ENCODE measurements at places on chromosomes 4 and X.

- DNase-seq = no peak
Observed at GRCh38 chr4:115515366-115515765, 401.9 kb upstream of the NDST4 start.

DNA sequence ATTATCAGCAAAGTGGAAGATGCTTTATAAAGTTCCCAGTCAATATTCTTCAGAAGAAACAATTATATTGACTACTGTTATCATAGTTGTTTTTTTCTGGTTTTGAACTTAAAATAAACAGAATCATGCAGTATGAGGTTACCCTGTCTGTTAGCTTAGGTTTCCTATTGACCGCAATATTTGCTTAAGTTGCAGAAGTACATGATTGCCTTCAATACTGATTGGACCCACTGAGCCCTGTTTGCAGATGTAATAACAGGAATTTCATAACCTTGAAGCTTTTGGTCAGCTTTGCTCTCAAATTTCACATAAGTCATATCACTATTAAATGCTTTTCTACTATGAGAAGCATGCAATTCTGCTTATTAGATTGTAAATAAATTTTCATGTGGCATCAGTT lies 229.1 kb upstream of the FSTL5 start:
- no peak for DNase-seq

- DNase-seq = no peak
Observed at GRCh38 chr4:38464328-38464727, 199.7 kb upstream of the KLF3 start.

GRCh38 chr4:184097241-184097605 lies 120.5 kb downstream of the ENPP6 start:
- no peak for DNase-seq

DNA sequence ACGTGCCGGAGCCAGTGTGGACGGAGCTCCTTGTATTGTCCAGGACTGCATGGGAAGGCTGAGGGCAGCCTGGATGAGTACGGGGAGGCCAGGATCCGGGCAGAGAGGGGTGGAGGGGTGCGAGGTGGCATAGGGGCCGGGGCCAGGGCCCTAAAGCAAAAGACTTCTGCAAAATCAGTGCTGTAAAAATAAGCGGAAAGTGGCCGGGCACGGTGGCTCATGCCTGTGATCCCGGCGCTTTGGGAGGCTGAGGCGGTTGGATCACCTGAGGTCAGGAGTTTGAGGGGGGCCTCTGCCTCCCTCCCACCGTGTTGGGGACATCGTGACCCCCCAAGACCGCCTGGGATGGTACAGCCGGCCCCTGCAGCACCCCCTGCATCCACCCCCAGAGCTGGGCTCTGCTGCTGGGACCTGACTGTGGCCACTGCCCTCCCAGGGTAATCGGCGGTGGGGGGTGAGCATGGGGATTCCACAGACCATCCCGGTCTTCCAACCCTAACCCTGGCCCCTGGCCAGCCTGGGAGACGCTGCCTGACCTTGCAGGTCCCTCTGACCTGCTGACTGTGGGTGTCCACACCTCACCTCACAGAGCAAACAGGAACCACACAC lies 23.4 kb upstream of the PLCXD1 start:
- no peak for DNase-seq

GRCh38 chrX:70398899-70399298 lies 24.2 kb upstream of the GDPD2 start:
- DNase-seq = no peak

DNA sequence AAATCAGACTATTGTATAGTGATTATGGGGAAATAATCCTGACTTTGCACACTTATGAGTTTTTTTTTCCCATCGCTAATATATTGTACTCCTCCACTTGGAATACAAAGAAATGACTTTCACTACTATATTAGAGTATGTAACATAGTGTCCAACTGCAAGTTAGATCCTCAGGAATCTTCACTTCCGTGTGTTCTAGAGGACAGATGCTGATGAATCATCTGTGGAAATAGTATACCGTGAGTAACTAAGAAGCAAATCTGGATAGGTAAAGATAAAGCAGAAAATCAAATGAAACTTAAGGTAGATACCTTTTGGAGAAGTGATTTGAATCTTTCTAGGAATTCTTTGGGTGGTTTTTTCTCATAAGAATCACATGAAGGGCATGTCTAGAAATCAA lies 8.3 kb downstream of the IL21 start:
- DNase-seq = no peak

DNA sequence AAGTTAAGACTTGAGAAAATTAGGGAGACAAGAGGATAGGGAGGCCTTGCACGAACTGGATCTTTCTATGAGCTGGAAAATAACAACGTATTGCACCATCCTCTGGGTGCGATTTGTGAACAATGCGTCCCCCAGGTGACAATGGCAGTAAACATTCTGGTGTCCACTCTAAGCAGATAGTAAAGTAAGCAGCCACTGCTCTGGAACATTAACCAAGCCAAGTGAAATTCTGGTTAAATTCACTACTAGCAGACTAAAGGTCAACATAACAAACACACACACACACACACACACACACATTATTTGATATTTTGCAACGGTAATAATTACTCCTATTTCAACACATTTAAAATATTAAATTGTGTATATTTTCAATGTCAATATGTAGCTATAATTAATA lies 242.2 kb upstream of the DCAF8L1 start:
- no peak for DNase-seq

DNA sequence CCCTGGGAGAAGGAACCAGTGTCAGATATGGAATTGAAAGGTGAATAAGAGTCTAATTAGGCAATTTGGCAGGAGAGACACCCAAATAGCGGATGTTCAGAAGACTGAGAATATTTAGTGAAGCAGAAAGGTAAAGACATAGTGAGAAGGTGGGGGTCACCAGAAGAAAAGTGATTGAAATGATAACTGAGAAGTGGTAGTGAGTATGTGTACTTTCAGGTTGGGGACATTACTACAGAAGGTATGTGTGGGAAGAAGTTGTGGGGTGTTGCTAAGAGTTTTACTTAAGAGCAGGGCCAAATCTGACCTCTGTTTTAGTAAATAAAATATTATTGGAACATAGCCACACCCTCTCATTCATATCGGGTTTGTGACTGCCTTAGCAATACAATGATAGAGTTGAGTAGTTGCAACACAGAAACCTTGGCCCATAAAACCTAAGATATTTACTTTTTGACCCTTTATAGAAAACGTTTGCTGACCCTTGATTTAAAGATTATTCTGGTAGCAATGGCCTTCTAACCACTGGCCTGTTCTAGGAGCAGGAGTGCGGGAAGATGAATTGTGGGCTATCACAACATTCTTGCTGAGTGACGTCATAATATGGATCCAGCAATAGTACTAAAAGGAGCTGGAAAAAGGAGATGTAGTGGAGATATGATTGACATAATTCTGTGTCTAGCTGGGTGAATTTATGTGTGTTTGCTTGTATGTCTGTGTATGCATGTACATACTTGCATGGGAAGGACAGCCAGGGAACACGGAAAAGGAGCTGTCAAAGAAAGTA lies 115.3 kb downstream of the HS3ST1 start:
- no peak for DNase-seq

DNA sequence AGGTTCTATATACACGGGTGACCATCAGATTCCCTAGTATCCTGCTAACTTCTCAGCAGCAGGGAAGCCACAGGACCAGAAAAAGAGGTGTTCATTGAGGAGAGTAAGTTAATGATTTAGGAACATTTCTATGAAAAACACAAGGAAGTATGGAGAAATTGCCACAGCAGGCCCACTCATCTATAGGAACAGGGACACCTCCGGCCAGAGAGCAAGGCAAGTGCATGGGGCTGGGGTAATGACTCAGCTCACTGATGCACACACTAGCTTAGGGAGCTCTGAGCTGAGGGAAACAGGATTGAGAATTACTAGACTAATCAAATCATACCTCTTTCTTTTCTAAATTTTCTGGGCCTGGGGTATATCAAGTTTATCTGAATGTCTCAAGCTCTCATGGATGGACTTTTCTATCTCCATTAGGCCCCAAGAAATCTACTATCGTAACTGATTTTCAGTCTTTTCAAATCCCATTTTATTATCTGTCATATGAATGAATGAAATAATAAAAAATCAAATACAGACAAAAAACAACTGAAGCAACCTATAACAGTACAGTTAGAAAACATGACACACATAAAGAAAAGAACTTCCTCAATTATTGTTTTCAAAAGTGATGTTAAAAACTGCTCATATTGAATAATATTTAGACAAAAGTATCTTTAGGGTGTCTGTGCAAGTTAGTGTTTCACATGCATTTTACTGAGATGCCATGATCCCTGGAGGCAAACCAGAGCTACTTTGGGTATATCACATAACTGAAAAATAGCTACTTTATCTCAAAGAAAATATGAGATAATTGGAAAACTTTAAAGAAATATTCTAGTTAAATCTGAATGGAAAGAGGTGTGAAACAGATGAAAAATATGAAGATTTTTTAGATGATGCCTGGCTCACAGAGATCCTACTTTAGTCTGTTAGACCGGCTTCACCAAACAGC lies 89.8 kb downstream of the FBXO8 start:
- no peak for DNase-seq

DNA sequence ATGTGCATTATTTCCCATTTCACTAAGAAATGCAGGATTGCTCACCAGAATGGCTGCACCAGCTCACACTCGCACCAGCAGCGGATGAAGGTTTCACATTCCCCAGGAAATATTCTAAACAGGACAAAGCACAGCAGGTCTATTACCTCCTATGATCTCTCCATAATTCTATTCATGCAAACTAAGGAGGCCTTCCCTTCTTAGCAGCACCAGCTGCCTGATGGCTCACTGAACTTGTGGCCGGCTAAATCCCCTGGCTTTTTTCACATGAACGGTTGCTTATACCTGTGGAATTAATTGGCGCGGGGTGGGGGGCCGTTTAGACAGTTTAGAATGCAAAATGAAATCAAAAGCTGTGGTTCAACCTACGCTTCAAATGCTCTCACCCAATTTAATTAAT lies 73.5 kb upstream of the SRD5A3 start:
- DNase-seq = no peak

- DNase-seq = no peak
Observed at GRCh38 chr4:86530183-86530582, 63.9 kb upstream of the PTPN13 start.

DNA sequence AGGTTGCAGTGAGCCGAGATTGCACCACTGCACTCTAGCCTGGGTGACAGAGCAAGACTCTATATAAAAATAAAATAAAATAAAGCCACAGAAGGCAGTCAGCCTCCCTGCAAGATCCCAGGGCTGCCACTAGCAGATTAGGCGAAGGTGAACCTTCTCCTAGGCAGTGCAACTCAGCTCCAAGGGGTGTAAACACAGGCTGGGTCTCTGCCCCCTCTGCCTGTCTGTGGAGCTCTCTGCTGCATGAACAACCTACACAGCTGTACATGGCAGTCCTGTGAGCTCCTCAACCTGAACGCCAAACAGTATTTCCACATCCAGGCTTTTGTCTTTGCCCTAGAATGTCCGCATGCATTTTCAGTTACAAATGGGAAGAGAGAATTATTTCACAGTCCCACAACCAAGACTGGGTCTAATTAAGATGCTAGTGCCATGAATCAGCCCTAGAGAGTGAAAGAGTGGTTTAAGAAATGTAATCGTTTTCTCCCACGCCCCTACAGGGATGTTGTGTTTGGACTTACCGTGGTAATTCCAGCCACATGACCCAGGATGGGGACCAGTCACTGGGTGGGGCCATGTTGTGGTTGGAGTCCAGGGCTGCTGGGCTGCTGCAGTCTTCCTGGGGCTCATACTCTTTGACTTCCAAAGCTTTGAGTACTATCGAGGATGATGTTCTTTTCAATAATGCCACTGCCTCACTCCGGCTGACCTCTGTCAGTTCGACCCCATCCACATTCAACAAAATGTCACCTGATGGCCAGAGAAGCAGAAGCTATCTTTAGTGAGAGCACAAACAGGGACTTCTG lies 99.0 kb downstream of the FIP1L1 start:
- DNase-seq = no peak

DNA sequence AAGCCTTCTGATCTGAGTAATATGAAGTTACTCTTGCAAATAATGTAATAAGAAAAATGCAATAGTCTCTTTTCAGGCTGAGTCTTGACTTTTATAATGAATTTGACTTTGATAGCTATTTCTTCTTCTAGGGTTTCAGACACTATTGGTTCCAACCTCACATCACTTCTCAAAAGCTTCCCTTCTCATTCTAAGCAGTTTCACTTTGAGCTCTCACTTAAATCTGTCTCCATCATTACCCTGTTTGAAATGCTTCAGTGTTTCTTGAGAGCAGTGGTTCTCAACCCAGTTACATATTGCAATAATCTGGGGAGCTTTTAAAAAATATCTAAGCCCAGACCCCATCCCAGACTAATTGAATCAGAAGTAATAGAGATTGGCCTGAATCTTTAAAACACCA lies 40.5 kb upstream of the BMP2K start:
- no peak for DNase-seq

- no peak for DNase-seq
Observed at GRCh38 chr4:138473339-138473738, 231.2 kb upstream of the SLC7A11 start.

GRCh38 chr4:87153078-87153870 lies 67.1 kb downstream of the KLHL8 start:
- DNase-seq = no peak

GRCh38 chrX:149490100-149490499 lies 15.0 kb downstream of the IDS start:
- DNase-seq = no peak

Measured in hematopoietic multipotent progenitor cell treated with erythropoietin and hydrocortisone succinate and interleukin-3 and kit ligand, for 15 days (in vitro differentiated cells).